Progenitor cell of endocrine pancreas (in vitro differentiated cells): ENCODE measurements at places on chromosomes 1 and 21. TPM values are rescaled to one million over a fixed set of nuclear protein-coding genes. Genes with fewer than 3 reads are reported as not detected.
A peak's percentile ranks its signal among the peaks of the same experiment; 100 is the strongest.

GRCh38 chr1:79193211-79194079, 186.9 kb upstream of the ADGRL4 start:
- H3K4me1 ChIP-seq, result peaks cover 4% of the 10 kb centered on the region
- no peak for DNase-seq
- no peaks in the 10 kb centered on the region for H3K36me3 ChIP-seq
- H3K27me3 ChIP-seq, result no peaks in the 10 kb centered on the region
- no peak overlapping the region for H3K4me3 ChIP-seq

GRCh38 chr1:182338806-182339370, 52.7 kb downstream of the GLUL start:
- no peak overlapping the region for H3K27ac ChIP-seq
- H3K4me3 ChIP-seq, result no peak overlapping the region
- peaks cover 5% of the 10 kb centered on the region for H3K27me3 ChIP-seq

DNA sequence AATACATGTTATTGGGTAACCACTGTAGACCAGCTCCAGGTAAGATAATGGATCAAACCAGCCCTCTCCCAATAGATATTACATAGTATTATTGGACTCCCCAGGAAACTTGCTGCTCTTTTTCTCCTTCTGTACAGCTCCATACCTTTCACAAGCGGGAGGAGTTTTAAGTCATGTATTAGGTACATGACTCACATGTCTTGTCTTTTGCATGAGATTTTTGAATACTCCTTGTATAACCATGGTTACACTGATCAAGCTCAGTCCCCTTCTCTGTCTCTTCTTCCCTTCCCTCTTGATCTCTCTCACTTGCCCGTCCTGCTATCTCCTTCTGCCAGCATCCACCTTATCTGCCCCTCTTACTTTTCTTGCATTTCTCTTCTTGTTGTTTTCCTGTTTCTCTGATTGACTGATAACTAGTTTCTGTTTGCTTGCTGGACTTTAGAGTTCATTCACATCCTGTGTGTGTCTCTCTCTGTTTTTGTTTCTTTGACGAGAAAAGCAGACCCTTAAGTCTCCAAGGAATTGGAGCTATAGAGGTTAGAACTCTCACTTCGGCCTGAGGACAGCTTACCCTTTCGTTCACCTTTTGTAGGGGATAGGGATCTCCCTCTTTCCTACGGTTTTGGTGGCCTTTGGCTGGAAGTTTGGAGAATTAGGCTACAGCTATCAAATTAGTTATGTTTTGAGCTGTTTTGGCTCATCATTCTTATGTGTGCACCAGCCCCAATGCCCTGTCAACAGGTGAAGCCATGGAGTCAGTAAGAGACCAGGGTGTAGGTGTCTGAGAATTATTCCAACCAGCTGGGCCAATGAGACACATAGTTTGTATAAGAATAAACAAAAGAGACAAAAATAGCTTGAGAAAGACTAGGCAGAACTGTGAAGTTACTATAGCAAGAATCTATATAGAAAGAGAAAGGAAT, 49.0 kb upstream of the ASB17 start:
- H3K27ac ChIP-seq, result no peak overlapping the region
- H3K36me3 ChIP-seq, result peaks cover 1% of the 10 kb centered on the region
- H3K4me3 ChIP-seq, result no peak overlapping the region
- no peak for DNase-seq
- no peaks in the 10 kb centered on the region for H3K4me1 ChIP-seq

GRCh38 chr1:35885961-35886558, 3.1 kb downstream of the AGO1 start:
- H3K27ac ChIP-seq, result peak overlapping the region; percentile 95
- H3K27me3 ChIP-seq, result peaks cover 3% of the 10 kb centered on the region
- peak overlapping the region; percentile 51 for H3K4me3 ChIP-seq

DNA sequence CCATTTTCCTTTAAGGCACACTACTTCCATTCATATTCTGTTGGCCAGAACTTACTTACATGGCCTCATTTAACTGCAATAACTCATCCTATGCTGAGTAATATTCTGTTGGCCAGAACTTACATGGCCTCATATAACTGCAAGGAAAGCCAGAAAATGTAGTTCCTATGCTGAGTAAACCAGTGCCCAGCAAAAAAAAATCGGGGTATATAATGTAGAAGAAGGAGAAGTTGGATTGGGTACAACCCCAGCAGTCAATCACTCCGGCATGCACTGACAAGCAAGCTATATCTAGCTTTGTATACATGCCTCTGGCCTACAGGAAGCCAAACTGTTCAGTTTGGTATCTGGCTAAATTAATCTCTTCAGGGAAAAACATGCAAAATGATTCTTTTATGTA, 39.4 kb upstream of the PPIH start:
- no peak for DNase-seq
- no peaks in the 10 kb centered on the region for H3K27me3 ChIP-seq
- no peak overlapping the region for H3K4me3 ChIP-seq
- peaks cover 1% of the 10 kb centered on the region for H3K36me3 ChIP-seq

DNA sequence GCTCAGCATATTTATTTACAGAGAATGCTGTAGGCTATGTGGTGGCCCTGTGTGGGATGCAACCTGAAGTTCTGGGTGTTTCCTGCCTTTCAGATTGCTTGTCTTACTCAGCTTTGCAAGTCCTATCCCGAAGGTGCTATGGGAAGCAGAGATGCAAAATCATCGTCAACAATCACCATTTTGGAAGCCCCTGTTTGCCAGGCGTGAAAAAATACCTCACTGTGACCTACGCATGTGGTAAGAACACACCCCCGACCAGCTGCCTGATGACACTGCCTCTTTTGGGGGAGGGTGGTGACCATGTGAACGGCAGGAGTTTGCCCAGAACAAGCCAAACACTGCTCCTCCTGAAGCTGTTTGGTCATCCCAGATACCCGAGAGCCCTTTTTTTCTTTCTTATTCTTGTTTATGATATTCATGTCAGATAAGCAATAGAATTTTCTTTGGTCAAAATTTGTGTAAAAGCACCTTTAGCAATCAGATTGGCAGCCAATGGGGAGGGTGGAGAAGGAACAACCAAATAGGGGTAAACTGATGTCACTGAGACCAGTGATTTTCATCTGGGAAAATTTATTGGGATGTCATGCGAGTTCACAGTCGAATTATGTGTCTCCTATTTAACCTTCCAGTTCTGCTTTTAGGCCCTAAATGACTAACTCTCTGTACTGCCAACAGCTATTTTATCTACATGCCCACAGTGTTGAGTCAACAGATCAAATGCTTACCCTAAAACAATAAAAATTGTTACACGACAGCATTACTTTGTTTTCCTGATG, 82.6 kb downstream of the EVA1C start:
- H3K27me3 ChIP-seq, result no peaks in the 10 kb centered on the region
- H3K4me3 ChIP-seq, result no peak overlapping the region
- peak overlapping the region; percentile 51 for H3K27ac ChIP-seq
- H3K36me3 ChIP-seq, result no peaks in the 10 kb centered on the region

GRCh38 chr1:223076362-223076761, 66.7 kb downstream of the TLR5 start:
- DNase-seq, result no peak
- no peaks in the 10 kb centered on the region for H3K36me3 ChIP-seq
- peaks cover 60% of the 10 kb centered on the region for H3K27me3 ChIP-seq
- H3K4me1 ChIP-seq, result peaks cover 23% of the 10 kb centered on the region
- H3K27ac ChIP-seq, result no peak overlapping the region

GRCh38 chr1:183506561-183506960, 34.3 kb downstream of the SMG7 start:
- no peak overlapping the region for H3K4me3 ChIP-seq
- H3K27ac ChIP-seq, result no peak overlapping the region
- H3K27me3 ChIP-seq, result no peaks in the 10 kb centered on the region
- H3K4me1 ChIP-seq, result peaks cover 3% of the 10 kb centered on the region
- no peaks in the 10 kb centered on the region for H3K36me3 ChIP-seq

- H3K27ac ChIP-seq, result no peak overlapping the region
- H3K4me1 ChIP-seq, result no peaks in the 10 kb centered on the region
- DNase-seq, result no peak
- H3K4me3 ChIP-seq, result no peak overlapping the region
- H3K27me3 ChIP-seq, result no peaks in the 10 kb centered on the region
These were observed 124.1 kb downstream of the POU2F1 start for GRCh38 chr1:167344615-167345385.

GRCh38 chr1:156840186-156840897, 18.6 kb downstream of the INSRR start:
- no peak for DNase-seq
- peaks cover 85% of the 10 kb centered on the region for H3K27me3 ChIP-seq
- no peak overlapping the region for H3K27ac ChIP-seq
- no peaks in the 10 kb centered on the region for H3K36me3 ChIP-seq

DNA sequence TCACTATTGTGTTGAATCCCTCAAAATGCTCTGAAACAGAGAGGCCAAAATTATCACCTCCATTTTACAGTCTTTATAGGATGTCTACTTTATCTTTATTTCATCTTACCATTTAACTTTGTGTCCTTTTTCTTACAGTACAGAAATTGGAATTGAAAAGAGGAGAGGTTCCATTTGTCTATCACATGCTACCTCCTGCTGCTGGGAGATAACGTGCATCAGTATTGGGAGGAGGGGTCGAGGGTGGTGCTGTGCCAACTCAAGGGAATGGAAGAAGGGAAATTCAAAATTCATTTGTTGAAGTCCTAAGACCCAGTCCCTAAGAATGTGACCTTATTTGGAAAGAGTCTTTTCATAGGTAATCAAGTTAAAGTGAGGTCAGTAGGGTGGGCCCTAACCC, 85.3 kb downstream of the HHIPL2 start:
- no peak overlapping the region for H3K27ac ChIP-seq
- no peak overlapping the region for H3K4me3 ChIP-seq
- no peak for DNase-seq
- H3K36me3 ChIP-seq, result peaks cover under 1% of the 10 kb centered on the region

The MAP3K21 gene
- total RNA-seq, result 13.1 and 13.9 TPM in 2 replicates

The CLDN14 gene
- total RNA-seq, result not detected in 2 replicates

The KIF21B gene
- total RNA-seq, result 10.1 and 11.4 TPM in 2 replicates

The FCER1G gene
- total RNA-seq, result 0.60 and 1.5 TPM in 2 replicates

The SYT11 gene
- total RNA-seq, result 1.7 and 2.0 TPM in 2 replicates
